Mesenchymal stem cell (in vitro differentiated cells and primary cell): ENCODE measurements at places on chromosomes 3 and 15.
A peak's percentile ranks its signal among the peaks of the same experiment; 100 is the strongest.

- DNase-seq: no peak
Measured at GRCh38 chr15:73114064-73114463, 61.8 kb downstream of the NEO1 start.

- peak; percentile 13 for DNase-seq
Measured at GRCh38 chr3:32237670-32238452, 619 bp upstream of the CMTM8 start.

DNA sequence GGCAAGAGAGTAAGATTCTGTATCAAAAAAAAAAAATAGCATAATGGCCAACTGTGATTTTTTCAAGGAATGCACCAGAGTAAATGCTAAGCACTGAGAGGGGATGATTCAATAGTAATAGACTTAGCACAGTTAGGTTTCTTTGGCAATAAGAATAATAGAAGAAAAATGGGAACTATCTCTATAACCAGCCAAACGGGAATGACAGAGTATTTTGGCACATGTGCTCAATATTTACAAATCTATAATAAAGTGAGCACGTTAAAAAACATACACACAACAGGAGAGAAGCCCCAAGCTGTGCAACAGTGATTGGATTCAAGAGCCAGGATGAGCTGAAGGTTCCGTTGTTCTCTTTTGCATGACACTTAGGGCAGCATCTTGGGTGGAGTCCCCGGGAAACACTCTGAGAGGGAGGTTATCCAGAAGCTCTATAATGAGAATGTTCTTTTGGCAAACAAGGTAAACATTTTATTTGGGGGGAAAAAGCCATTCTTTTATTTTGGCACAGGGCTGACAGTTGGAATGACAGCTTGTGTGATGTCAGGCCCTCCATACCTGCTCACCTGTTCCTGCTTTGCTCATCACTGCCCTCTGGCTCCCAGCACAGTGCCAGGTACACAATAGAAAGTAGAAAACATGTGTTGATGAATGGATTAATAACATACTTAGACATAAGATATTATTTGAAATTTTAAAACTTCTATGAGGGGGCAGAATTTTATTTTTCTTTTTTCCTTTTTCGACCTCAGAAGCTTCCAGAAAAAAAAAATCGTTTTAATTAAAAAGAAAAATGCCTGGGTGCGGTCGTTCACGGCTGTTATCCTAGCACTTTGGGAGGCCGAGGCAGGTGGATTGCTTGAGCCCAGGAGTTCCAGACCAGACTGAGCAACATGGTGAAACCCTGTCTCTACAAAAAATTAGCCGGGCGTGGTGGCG, 44.0 kb upstream of the MUC4 start:
- DNase-seq: no peak

DNA sequence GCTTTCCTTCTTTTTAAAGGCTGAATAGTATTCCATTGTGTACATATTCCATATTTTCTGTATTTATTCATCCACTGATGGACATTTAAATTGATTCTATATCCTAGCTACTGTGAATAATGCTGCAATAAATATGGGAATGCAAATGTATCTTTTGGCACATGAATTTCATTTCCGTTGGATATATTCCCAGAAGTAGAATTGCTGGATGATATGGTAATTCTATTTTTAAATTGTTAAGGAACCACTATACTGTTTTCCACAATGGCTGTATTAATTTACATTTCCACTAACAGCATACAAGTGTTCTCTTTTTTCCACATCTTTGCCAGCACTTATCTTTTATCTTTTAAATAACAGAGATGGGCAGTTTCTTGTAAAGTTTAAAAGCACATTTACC, 302.7 kb downstream of the CTNNB1 start:
- no peak for DNase-seq

DNA sequence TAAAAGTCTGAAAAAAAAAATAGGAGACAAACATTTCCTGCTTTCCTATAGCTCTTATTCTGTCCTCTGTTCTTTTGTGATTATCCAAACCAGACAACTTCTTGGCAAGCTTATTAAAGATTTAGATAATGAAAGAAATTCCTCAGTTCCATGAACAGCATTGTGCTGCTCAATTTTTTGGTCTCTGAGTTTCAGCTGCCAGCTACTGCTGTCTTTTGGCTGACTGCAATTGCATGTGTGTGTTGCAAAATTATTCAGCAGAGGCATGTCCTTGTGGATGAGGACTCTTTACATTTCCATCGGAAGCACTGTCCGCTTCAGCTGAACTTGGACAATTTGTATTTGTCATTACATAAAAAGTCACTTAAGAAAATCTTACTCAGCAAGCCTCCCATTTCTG, 397.3 kb upstream of the RASGRP1 start:
- DNase-seq: no peak

DNA sequence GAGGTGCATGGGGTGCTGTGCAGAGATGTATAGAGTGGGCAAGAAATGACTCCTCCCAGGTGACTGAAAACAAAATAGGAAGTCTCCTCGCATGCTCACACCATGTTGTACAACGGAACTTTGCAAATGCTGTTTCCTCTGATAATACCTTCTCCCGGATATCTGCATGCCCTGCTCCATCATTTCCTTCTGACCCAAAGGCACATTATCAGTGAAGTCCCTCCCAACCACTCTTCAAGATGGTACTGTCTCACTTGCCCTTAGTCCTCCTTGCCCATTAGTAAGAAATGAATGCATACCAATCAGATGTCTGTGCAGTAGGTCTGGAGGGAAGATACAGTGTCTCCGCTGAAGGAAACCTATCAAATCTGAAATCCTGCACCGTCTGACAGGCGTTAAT, 12.0 kb downstream of the TMED3 start:
- no peak for DNase-seq

- no peak for DNase-seq
Measured at GRCh38 chr3:49869525-49870126, at the start of gene CAMKV. CAMKV (minus strand) TSS chr3:49869906; CDS start chr3:49862388, 7,518 bp downstream.

DNA sequence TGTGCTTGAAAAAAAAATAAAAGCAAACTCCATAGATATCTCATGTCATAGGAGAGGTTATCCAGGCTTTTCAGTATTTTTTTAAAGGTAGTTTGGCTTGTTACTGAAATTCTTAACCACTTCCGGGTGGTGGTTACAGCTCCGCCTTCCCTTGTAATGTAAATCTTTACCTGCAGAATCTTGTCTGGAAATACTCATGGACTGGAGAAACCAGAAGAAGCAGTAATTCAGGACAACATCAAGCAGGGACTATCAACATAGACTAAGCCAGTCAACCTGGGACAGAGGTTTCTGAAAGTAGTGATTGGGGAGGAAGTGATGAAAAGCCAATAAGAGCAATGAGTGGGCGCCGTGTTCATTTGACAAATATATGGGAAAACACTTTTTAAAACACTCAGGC, 78.9 kb upstream of the SKOR1 start:
- no peak for DNase-seq

DNA sequence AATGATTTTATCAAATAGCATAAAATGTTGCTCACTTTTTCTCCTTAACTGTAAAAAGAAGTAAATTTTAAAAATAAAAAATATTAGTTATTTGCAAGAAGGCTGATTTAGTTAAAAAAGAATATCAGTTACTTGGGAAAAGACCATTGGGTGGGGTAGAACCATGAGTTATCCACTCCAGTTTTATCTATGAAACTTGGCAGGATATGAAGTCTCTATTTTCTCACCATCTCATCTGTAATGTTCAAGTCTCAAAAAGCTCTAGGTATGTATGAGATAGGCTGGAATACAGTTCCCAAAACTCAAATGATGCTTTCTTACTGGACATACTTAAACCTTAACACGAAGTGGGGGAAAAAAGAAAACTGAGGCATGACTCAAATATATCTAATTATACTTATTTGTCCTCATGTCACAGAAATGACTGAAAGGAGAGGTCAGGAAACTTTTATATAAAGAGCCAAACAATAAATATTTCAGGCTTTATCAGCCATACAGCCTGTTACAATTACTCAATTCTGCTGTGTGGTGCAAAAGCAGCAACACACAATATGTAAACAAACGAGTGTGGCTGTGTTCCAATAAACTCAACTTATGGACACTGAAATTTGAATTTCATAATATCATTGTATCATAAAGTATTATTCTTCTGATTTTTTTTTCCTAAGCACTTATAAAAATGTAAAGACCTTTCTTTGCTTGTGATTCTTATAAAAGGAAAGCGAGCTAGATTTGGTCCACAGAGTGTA, 131.8 kb downstream of the TBL1XR1 start:
- peak; percentile 28 for DNase-seq

GRCh38 chr3:152497457-152497856, 228.7 kb downstream of the MBNL1 start:
- DNase-seq: peak; percentile 90

GRCh38 chr15:59685737-59686297, 3.3 kb downstream of the BNIP2 start:
- DNase-seq: peak; percentile 40

- DNase-seq: no peak
Measured at GRCh38 chr3:195587824-195588223, 4.1 kb upstream of the APOD start.

DNA sequence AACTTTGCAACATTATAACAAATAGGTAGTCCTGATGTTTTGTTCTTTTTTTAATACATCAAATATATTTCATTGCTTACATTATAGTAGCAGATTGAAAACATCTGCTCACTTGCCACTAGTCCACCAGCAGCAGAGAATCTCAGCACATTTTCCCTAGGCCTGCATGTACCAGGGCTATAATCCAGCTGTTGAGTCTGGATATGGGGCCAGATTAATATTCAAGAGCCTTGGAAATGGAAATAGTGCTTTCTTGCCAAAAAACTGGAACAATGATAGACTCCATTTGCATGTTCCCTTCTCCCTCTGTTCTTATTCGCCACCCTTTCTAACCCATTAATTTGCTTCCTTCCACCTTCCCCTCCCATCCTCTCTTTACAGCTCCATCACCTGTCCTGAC, 288.0 kb downstream of the EPHA3 start:
- DNase-seq: no peak

DNA sequence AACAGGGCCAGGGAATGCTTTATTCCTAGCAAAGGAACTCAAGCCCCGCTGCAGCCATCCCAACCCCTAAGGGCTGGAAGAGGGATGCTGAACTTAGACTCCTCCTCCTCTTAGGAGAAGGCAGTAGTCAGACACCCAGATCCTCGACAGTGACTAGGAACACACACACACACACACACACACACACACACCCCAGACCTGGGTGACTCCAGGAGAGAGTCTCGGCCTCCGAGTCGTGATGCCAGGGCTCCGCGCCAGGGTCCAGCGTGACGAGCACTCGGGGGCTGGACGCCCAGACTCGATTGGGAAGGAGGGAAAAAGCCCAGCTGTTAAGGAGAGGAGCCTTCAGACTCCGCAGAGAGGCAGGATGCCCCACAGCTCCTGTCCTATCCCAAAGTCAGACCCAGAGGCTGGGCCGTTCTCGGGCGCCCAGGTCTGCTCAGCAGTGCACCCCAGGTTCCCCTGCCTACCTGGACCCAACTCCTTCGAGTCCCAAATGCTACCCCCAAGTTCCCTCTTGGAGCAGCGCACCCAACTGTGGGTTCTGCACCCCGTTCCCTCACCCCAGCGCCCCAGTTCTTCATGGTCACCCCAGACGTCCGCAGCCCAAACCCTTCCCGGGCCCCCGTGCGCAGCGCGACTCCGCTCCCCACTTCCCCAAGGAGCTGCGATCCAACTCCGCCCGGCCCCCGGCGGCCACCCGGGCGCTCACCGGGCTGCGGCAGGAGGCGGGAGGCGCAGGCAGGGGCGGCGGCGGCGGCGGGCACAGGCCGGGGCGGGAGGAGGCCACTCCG, 421 bp downstream of the BMF start:
- peak; percentile 71 for DNase-seq

- peak; percentile 93 for DNase-seq
Measured at GRCh38 chr3:109927161-109927560, 589.8 kb upstream of the DPPA4 start.

DNA sequence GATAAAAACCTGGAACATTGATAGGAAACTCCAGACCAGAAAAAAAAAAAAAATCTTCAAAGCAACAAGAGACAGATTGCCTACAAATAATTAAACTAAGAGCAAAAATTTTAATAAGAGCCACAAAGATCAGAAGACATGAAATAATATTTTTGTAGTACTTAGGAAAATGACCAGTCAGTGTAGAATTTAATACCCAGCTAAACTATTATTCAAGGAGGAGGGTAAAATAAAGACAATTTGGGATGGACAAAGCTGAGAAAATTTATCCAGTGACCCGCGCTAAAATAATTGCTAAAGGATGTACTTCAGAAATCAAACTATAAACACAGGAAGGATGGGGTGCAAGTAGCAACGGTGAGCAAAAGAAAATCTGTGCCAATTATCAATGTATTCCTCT, 133.2 kb downstream of the AQP9 start:
- no peak for DNase-seq

DNA sequence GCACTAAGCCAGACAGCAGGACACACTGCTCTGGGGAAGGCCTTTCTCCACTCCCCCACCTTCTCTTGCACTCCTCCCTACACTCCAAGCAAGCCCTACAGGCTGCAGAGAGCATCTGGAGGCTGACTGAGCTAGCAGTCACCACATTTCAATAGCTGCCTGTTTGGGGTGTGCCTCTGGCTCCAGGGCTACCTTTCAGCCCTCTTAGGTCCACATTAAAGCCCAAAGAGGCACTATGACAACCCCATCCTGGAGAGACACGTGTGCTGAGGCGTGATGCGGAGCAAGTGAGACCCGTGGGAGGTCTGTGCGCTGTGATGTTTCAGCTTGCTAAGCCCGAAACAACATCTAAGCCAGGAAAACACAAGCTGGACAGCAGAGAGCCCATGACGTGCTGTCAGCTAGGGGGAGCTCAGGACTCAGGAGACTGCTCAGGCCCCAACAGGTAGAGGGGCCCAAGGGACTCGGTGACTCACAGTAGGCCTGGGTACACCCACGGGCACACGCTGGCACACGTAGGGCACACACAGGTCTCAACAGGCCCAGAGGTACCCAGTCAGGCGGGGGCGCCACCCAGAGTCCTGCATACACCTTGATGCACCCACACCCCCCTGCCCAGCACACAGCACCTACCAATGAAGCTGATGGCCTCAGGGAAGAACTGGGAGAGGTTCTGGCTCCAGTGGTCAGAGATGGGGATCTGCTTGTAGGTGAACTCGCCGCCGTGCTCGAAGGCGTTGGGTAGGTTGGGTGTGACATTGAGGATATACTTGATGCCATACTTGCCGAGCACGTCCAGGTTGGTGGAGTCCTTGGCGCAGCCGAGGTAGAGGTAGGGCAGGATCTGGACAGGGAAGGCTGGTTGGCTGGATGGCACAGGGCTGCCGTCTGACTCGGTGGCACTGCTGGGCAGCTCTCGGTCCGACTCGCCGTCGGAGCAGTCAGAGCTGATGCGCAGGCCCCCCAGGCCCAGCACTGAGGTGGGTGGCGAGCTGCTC, 2.8 kb downstream of the DUSP7 start:
- peak; percentile 52 for DNase-seq

- DNase-seq: no peak
Measured at GRCh38 chr15:95887666-95888390, 442.7 kb upstream of the NR2F2 start.

- peak; percentile 60 for DNase-seq
Measured at GRCh38 chr3:107271787-107272387, 105.4 kb upstream of the CCDC54 start.

- no peak for DNase-seq
Measured at GRCh38 chr3:77601823-77602415, 562.0 kb downstream of the ROBO2 start.

DNA sequence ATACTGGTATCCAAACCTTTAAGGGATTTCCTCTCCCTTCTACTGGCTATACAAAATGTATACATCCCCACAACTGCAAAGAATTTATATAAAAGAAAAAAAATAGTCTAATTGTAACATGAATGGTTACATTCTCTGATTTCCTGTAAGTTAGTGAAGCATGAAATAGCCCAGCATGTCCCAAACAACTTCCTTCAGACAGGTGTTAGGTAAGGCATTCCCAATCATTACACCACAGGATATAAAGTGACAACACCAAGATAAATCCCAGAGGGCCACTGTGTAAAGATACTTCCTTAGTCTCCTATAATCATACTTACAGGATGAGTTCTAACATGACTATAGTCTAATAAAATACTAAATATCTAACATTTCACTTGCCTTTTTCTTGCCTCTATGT, 7.6 kb downstream of the CMTM6 start:
- DNase-seq: no peak
